ENCODE measurements at places on chromosomes 4 and X. TPM values are rescaled to one million over a fixed set of nuclear protein-coding genes. Genes with fewer than 3 reads are reported as not detected.

Gene RNF128
- not detected for total RNA-seq

Gene OTC
- total RNA-seq: not detected

Gene RAB40AL
- not detected for total RNA-seq

Gene DAPP1
- total RNA-seq: 21.4 TPM

Gene FMR1NB
- total RNA-seq: not detected

Gene PCDH10
- 0.09 TPM for total RNA-seq

Gene CDKL2
- total RNA-seq: 0.57 TPM

Gene DBET
- not detected for total RNA-seq

Gene BMP3
- total RNA-seq: not detected

Gene PDE6B
- 13.3 TPM for total RNA-seq

Gene SLC34A2
- total RNA-seq: not detected

Gene RAB9B
- total RNA-seq: 0.62 TPM

Gene RHOXF2B
- total RNA-seq: not detected

Gene RAB9A
- 14.6 TPM for total RNA-seq

Gene FAM9C
- total RNA-seq: not detected

Gene IQCM
- total RNA-seq: not detected

Gene RAB33A
- 28.4 TPM for total RNA-seq

Gene NSDHL
- 25.9 TPM for total RNA-seq

Gene SYTL5
- not detected for total RNA-seq

Gene HTRA3
- total RNA-seq: not detected

Gene MAGEB6
- total RNA-seq: not detected

Gene EXOC1L
- not detected for total RNA-seq

Gene NFXL1
- 11.9 TPM for total RNA-seq

Gene ADGRG2
- not detected for total RNA-seq

Gene CYTL1
- total RNA-seq: not detected

Gene TXK
- 1.8 TPM for total RNA-seq

Gene NPY5R
- not detected for total RNA-seq

Gene SHROOM4
- not detected for total RNA-seq

Gene KCNE5
- total RNA-seq: 0.87 TPM

Gene HMGN5
- 2.8 TPM for total RNA-seq

Gene PRMT9
- 8.9 TPM for total RNA-seq

Gene RS1
- not detected for total RNA-seq

Gene NAP1L5
- total RNA-seq: 5.6 TPM

Gene CXCL8
- total RNA-seq: 19.6 TPM

Gene CXorf65
- total RNA-seq: 26.3 TPM

Measured in activated T-helper 2 cell treated with anti-CD3 and anti-CD28 coated beads, Interferon-gamma antibody, Interleukin-2, Interleukin-4, amounts not matched to agents 10 μg/mL and 5 μg/mL and 100 μg/mL, durations not matched to agents 14 hours and 24 hours and 36 hours (primary cell).